ENCODE measurements at places on chromosomes 2 and 18.
A peak's percentile ranks its signal among the peaks of the same experiment; 100 is the strongest.

- peaks cover 19% of the 10 kb centered on the region for H3K36me3 ChIP-seq
- peaks cover 42% of the 10 kb centered on the region for H3K4me1 ChIP-seq
- no peak overlapping the region for H3K4me3 ChIP-seq
- H3K27me3 ChIP-seq: no peaks in the 10 kb centered on the region
- H3K27ac ChIP-seq: peak overlapping the region; percentile 85
Measured at GRCh38 chr2:233061591-233062450, 1.7 kb downstream of the INPP5D start.

- peaks cover 3% of the 10 kb centered on the region for H3K27me3 ChIP-seq
- H3K4me3 ChIP-seq: no peak overlapping the region
- no peak for DNase-seq
Measured at GRCh38 chr2:84817239-84817655, 63.6 kb downstream of the TRABD2A start.

DNA sequence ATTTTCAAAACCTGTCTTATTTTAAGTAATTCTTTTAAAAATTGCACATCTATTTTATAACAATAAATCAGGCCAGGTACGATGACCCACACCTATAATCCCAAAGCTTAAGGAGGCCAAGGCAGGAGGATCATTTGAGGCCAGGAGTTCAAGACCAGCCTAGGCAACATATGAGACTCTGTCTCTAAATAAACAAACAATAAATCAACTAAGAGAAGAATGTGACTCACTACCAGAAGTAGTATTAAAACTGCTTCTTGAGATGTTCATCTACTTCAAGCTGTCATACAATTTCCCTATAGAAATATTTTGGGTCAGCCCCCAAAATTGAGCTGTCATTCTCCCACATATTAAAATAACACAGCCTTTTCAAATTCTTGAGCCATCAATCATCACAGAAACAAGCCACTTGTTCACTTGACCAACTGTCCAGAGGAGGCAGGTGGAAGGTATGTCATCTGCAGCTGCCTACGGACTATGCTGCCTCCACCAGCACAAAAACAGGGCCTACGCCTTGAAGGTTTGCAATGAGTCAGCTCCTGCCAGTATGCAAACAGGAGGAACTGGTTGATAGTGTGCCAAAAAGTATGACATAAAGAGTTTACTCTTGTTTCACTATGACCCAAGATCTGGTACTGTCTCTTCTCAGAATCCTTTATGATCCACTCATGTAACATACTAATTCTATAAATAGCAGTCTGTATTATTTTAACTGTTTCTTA is 33.6 kb downstream of the KIDINS220 start:
- no peaks in the 10 kb centered on the region for H3K4me1 ChIP-seq
- no peaks in the 10 kb centered on the region for H3K27me3 ChIP-seq
- peaks cover 73% of the 10 kb centered on the region for H3K36me3 ChIP-seq
- no peak overlapping the region for H3K4me3 ChIP-seq

DNA sequence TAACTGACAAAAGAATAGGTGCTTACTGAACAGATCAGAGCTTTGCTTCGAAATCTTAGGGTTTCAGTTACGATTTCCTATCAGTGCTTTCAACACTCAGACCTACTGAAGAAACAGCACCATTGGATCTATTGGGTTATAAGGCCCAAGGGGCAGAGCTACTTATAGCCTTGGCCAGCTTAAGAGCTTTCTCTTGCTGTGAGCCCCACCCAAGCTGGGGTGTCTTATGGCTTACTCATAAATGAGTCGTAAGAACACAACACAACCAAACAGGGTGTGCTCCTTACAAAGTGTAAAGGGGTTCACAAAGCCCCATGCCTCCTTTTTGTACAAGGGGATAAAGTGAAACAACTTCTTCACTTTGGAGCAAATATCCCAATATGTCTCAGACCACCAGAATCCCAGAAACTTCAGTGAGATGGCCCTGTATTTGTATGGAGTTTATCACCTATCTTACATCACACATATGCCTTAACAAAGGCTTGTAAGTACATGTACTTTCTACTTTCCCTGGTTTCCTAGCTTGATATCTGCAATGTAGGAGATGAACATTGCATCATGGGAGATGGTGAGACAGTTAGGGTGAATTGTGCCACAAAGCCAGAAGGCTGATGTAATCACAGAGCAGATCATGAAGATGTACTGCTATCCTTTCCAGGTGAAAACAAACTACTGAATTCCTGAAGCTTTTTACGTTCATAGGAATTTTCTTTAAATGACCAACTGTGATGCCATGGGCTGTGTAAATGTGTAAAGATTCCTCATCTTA is 115.5 kb upstream of the GLI2 start:
- H3K36me3 ChIP-seq: no peaks in the 10 kb centered on the region
- H3K27ac ChIP-seq: no peak overlapping the region
- no peak for DNase-seq
- H3K4me1 ChIP-seq: no peaks in the 10 kb centered on the region

GRCh38 chr2:138364554-138365162 is 136.9 kb upstream of the SPOPL start:
- no peak overlapping the region for H3K27ac ChIP-seq
- no peak for DNase-seq
- H3K27me3 ChIP-seq: no peaks in the 10 kb centered on the region
- H3K4me3 ChIP-seq: no peak overlapping the region
- H3K4me1 ChIP-seq: no peaks in the 10 kb centered on the region

GRCh38 chr18:43192408-43192807 is 76.9 kb upstream of the RIT2 start:
- no peak for DNase-seq
- no peaks in the 10 kb centered on the region for H3K4me1 ChIP-seq
- H3K27ac ChIP-seq: no peak overlapping the region
- H3K27me3 ChIP-seq: no peaks in the 10 kb centered on the region
- no peak overlapping the region for H3K4me3 ChIP-seq

- no peak overlapping the region for H3K4me3 ChIP-seq
- H3K4me1 ChIP-seq: peaks cover 27% of the 10 kb centered on the region
- H3K27ac ChIP-seq: no peak overlapping the region
- peaks cover 6% of the 10 kb centered on the region for H3K27me3 ChIP-seq
- H3K36me3 ChIP-seq: no peaks in the 10 kb centered on the region
- peak; percentile 87 for DNase-seq
Measured at GRCh38 chr2:198144660-198145059, 340.3 kb downstream of the PLCL1 start.

DNA sequence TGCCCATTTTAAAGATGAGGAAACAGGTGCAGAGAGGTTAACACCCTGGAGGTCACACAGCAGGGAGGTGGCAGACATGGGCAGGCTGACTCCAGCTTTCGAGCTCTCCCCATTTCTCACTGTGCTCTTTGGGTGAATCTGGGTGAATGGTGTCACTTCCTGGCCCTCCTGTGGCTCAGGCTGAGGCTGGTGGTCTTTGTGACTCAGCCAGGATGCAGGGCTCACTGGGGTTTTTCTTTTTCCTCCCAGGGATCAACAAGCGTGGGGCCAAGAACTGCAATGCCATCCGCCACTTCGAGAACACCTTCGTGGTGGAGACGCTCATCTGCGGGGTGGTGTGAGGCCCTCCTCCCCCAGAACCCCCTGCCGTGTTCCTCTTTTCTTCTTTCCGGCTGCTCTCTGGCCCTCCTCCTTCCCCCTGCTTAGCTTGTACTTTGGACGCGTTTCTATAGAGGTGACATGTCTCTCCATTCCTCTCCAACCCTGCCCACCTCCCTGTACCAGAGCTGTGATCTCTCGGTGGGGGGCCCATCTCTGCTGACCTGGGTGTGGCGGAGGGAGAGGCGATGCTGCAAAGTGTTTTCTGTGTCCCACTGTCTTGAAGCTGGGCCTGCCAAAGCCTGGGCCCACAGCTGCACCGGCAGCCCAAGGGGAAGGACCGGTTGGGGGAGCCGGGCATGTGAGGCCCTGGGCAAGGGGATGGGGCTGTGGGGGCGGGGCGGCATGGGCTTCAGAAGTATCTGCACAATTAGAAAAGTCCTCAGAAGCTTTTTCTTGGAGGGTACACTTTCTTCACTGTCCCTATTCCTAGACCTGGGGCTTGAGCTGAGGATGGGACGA is 13.2 kb downstream of the ITM2C start:
- H3K4me1 ChIP-seq: peaks cover 24% of the 10 kb centered on the region
- peak overlapping the region; percentile 53 for H3K27ac ChIP-seq
- DNase-seq: peak; percentile 83
- no peak overlapping the region for H3K4me3 ChIP-seq
- no peaks in the 10 kb centered on the region for H3K27me3 ChIP-seq
- H3K36me3 ChIP-seq: peaks cover 43% of the 10 kb centered on the region

- H3K4me1 ChIP-seq: no peaks in the 10 kb centered on the region
- H3K27ac ChIP-seq: no peak overlapping the region
- no peaks in the 10 kb centered on the region for H3K36me3 ChIP-seq
- H3K4me3 ChIP-seq: no peak overlapping the region
Measured at GRCh38 chr2:219021591-219021990, 19.7 kb downstream of the CFAP65 start.

GRCh38 chr2:37878536-37878935 is 46.6 kb upstream of the RMDN2 start:
- no peak overlapping the region for H3K27ac ChIP-seq
- DNase-seq: no peak
- no peaks in the 10 kb centered on the region for H3K36me3 ChIP-seq
- no peaks in the 10 kb centered on the region for H3K27me3 ChIP-seq
- no peak overlapping the region for H3K4me3 ChIP-seq
- no peaks in the 10 kb centered on the region for H3K4me1 ChIP-seq

- H3K36me3 ChIP-seq: no peaks in the 10 kb centered on the region
- no peak overlapping the region for H3K4me3 ChIP-seq
- H3K27me3 ChIP-seq: no peaks in the 10 kb centered on the region
- no peak for DNase-seq
- no peak overlapping the region for H3K27ac ChIP-seq
Measured at GRCh38 chr18:78998371-78999071, 18.9 kb downstream of the SALL3 start.

- DNase-seq: no peak
- H3K27ac ChIP-seq: no peak overlapping the region
- H3K4me1 ChIP-seq: no peaks in the 10 kb centered on the region
- H3K36me3 ChIP-seq: no peaks in the 10 kb centered on the region
- no peak overlapping the region for H3K4me3 ChIP-seq
Measured at GRCh38 chr2:29783666-29784065, 137.7 kb downstream of the ALK start.

DNA sequence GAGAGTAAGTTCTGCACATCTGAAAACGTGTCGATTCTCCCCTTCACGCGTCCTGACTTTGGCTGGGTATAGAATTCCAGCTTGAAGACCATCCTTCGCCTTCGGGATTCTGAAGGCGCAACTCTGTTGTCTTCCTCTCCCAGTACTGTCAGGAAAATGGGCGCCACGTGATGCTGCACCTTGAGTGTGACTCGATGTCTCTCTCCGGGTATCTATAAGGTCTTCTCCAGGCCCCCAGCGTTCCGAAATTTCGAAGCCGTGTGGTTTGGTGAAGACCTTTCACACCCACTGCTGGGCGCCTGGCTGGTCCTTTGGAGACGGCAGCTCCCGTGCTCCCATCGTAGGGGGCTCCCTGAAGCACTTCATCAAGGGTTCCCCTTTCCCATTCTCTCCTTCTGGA is 203.7 kb downstream of the HDAC4 start:
- DNase-seq: no peak
- H3K4me1 ChIP-seq: no peaks in the 10 kb centered on the region
- H3K27ac ChIP-seq: no peak overlapping the region
- H3K27me3 ChIP-seq: no peaks in the 10 kb centered on the region
- H3K4me3 ChIP-seq: no peak overlapping the region

DNA sequence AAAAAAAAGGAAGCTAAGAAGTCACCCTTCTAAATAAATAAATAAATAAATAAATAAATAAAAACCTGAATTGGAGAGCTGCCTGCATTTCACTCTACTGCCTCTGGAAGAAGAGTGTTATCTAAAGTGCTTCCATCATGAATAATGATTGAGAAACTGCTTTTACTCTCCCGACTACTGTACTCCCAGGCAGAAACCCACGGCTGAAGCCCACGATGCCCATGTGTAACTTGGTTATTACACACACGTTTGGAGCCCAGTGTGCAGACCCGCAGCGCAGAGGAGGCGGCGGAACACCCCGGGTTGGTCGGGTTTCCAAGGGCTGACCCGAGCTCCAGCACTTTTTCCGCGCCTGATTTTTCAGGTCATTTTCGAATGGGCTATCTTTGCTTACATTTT is 697 bp upstream of the SPATS2L start:
- no peak overlapping the region for H3K27ac ChIP-seq
- H3K4me3 ChIP-seq: no peak overlapping the region
- H3K27me3 ChIP-seq: peaks cover 2% of the 10 kb centered on the region
- DNase-seq: no peak
- no peaks in the 10 kb centered on the region for H3K36me3 ChIP-seq

DNA sequence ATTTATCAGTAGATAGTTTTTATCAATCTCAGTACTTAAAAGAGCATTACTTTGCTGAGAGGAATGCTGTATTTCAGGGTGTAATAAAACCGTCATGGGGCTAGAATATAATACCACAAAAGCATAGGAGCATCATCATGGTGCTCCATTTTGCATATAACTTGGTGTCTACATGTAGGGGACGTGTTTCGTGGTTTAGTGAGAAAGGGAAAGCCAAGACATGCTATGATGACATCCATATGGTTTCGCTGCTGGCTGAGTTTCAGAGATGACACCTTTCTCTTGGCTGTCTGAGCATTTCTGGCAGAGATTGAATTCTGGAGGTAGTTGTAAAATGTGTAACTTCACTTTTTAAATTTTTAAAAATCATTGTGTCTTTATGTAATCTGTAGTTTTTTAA is 32.4 kb downstream of the WDR43 start:
- H3K4me1 ChIP-seq: no peaks in the 10 kb centered on the region
- H3K27ac ChIP-seq: no peak overlapping the region
- no peak for DNase-seq
- no peaks in the 10 kb centered on the region for H3K27me3 ChIP-seq
- H3K4me3 ChIP-seq: no peak overlapping the region
- peaks cover 99% of the 10 kb centered on the region for H3K36me3 ChIP-seq

GRCh38 chr18:47108998-47109405 is 41.3 kb downstream of the HDHD2 start:
- peaks cover 87% of the 10 kb centered on the region for H3K36me3 ChIP-seq
- no peak overlapping the region for H3K27ac ChIP-seq
- no peak overlapping the region for H3K4me3 ChIP-seq
- no peaks in the 10 kb centered on the region for H3K27me3 ChIP-seq
- H3K4me1 ChIP-seq: no peaks in the 10 kb centered on the region

DNA sequence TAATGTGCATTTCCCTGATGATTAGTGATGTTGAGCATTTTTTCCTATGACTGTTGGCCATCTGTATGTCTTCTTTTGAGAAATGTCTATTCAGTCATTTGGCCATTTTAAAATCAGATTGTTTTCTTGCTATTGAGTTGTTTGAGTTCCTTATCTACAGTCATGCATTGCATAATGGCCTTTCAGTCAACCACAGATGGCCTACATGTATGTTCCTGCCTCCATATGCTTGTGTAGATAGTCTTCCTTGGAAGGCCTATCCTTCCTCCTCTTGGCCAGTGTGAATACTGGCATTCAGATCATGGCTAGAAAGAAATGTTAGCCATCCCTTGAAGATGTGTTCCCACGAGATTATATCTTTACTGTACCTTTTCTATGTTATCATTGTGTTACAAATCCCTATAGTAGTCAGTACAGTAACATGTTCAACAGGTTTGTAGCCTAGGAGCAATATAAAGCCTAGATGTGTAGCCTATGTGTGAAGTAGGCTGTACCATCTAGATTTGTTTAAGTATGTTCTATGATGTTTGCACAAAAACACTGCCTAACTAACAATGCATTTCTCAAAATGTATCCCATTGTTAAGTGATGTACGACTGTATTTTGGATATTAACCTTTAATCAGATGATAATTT is 65.6 kb upstream of the CD302 start:
- no peaks in the 10 kb centered on the region for H3K36me3 ChIP-seq
- no peak overlapping the region for H3K27ac ChIP-seq
- H3K27me3 ChIP-seq: no peaks in the 10 kb centered on the region
- no peak overlapping the region for H3K4me3 ChIP-seq
- DNase-seq: no peak

- no peaks in the 10 kb centered on the region for H3K4me1 ChIP-seq
- no peak overlapping the region for H3K4me3 ChIP-seq
- no peak for DNase-seq
- no peak overlapping the region for H3K27ac ChIP-seq
Measured at GRCh38 chr18:69401226-69401971, 711 bp downstream of the DOK6 start.
